ENCODE measurements at places on chromosomes 13 and 19.

DNA sequence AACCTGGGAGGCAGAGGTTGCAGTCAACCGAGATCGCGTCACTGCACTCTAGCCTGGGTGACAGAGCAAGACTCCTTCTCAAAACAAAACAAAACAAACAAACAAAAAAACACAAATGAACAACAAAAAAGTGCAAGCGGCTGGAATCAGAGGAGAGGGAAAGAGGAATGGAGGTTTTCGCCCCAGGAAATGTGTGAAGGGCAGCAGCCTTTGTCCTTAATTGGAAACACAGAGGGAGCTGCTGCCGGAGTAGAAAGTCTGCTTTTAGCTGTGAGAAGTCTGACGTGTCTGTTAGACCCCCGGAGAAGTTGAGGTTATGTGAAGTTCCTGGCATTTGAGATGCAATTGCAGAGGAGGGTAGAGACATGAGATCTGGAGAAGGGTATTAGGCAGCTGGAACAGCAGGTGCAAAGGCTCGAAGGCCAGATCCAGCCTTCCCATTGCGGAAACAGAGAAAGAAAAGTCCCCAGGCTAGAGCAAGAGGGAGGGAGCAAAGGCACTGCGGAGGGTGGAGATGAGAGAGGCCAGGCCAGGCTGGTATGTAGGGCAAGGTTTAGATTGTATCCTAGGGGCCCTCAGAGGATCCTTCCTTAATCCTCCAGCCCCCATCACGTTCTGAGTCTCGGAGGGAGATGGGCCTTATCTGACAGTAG is 473 bp downstream of the TMIGD2 start:
- no peak for DNase-seq

DNA sequence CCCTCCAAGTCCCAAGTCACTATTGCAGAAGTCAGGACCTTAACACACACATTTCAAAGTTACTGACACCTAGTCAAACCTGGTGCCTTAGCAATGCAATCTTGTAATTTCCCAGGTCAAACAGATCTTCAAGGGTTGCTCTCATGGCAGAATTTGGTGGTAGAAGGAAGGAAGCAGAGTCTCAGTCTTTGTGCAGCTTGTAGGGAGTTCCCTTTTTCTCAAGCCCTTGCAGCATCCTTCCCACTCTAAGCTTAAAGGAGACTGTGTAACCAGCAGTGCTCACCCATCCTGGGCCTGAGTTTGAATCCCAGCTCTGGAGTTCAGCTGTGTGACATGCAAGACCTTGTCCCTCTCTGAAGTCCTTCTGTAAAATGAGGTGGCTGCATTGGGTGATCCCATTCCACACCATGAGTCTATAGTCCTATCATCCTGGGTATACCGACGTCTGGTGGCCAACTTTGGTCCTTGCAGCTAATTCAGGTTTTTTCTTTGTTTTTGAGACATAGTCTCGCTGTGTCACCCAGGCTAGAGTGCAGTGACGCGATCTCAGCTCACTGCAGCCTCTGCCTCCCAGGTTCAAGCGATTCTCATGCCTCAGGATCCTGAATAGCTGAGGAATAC is 9.8 kb downstream of the SIGLEC10 start:
- no peak for DNase-seq

DNA sequence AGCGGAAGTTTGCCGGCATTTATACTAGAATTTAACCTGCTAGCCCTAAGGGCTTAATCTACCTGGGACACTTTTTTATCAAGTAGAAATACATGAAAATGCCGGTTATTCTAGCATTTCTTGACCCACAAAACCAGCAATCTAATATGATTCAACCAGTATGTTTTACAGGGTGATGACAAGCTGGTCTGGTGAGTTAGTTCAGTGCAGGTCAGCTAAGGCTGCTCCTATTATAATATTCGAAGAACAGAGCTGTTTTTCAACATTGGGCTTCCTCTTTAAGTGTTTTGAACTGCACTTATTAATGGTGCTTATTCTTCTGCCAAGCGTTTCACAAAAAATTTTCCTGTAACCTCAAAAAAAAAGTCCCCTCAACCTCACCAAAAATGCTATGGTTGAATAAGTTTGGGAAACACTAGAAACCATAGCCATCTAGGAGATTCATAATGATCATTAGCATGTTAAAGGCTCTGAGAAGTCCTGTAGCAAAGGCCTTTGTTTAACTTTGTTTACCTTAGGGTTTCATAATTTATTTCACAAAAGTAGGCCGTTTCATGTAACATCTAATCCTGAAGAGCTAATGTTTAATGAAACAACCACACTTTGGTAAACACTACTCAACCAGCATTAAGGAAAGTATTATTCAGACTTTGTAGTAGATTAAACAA is 526.6 kb downstream of the KLF12 start:
- no peak for DNase-seq

DNA sequence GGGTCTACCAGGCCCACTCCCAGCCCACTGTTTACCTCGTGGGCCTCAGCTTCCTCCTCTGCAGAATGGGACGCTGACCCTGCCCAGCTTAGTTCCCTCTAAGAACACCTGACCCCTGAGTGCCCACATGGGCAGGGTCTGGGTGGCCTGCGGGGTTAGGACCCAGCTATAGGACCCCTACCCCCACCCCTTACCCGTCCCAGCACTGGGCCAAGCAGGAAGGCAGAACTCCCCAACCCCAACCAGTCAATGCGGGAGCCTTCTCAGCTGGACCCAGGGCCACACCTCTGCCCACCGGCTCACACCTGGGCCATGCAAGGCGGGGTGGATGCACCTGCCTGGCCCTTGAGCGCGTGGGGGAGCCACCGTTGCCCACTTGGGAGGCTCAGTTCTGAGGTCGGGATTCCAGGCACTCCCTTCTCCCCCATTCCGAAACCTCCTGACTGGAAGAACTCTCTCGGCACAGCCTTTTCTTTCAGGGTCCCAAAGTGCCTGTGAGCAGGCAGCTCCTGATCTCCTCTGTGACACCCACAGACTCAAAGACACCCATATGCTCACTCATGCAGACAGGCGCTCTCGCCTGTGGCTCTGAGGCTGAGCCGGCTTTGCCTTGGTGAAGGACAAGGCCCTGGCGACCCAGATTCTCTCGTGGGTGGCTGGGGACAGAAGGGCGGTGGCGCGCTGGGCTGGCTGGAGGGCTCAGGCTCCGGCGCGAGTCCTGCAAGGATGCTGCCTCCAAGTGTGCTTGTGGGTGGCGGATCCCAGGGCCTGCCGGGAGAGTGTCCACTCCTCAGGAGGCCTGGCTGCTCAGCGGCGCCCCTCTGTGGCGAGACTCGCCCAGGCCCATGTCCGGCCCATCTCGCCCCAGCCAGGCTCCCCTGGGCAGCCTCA is 27.9 kb upstream of the PARP4 start:
- DNase-seq: no peak

DNA sequence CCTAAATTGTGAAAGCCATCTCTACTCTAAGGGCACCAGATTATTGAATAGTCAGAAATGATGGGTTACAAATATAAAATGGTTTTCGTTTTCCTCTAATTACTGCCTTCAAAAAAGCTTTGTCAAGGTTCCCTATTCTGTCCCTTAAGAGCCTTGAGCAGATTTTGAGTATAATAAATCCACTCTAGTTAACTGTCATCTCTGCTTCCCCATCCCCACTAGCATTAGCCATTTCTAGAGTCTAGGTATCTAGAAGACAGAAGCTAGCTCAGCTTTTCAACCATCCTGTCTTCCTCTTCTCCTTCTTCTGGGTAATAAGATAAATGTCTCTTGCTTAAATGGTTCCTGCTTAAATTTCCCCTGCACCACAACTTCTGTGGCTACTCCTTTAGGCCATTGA is 290.4 kb downstream of the DACH1 start:
- no peak for DNase-seq

- no peak for DNase-seq
Observed at GRCh38 chr13:43388282-43389034, 365.1 kb downstream of the DNAJC15 start.

DNA sequence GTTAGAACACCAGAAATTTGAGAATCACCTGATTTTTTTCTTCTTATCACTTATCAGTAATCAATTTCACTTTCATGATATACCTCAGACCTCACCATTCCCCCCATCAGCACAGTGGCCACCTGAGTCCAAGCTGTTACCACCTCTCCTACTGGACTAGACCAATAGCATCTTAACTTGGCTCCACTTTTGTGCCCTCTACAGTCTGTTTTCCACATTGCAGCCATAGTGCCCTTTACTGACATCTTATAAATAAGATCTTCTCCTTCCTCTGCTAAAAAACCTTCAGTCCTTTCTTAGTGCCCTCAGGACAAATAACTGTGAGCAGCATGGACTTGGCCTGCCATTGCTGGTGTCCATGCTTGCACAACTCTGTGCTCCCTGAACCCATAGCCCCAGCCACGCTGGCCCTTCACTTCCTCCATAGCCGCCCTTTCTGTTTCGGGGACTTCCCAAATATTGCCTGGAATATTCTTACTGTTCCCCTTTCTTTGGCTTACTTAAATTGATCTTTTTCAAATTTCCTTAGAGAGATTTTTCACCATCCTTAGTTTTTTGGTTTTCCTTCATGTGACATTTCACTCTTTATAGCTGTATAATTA is 380.8 kb downstream of the LMO7 start:
- no peak for DNase-seq

- no peak for DNase-seq
Observed at GRCh38 chr13:110512198-110512740, 49.3 kb downstream of the RAB20 start.

GRCh38 chr19:10568062-10568825 is 535 bp downstream of the CDKN2D start:
- no peak for DNase-seq

- peak; percentile 66 for DNase-seq
Observed at GRCh38 chr13:46622630-46623256, 69.8 kb downstream of the LRCH1 start.

DNA sequence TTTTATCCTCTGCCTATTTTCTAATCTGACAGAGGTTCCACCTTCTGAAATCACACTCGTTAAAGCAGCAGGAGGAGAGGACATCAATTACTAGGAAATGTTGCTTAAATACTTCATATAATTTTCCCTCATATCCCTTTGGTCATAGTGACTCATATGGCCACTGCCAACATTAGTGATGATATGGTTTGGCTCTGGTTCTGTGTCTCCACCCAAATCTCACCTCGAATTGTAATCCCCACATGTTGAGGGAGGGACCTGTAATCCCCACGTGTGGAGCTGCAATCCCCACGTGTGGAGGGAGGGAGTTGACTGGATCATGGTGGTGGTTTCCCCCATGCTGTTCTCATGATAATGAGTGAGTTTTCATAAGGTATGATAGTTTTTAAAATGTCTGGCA is 618.4 kb upstream of the SLITRK5 start:
- DNase-seq: no peak

DNA sequence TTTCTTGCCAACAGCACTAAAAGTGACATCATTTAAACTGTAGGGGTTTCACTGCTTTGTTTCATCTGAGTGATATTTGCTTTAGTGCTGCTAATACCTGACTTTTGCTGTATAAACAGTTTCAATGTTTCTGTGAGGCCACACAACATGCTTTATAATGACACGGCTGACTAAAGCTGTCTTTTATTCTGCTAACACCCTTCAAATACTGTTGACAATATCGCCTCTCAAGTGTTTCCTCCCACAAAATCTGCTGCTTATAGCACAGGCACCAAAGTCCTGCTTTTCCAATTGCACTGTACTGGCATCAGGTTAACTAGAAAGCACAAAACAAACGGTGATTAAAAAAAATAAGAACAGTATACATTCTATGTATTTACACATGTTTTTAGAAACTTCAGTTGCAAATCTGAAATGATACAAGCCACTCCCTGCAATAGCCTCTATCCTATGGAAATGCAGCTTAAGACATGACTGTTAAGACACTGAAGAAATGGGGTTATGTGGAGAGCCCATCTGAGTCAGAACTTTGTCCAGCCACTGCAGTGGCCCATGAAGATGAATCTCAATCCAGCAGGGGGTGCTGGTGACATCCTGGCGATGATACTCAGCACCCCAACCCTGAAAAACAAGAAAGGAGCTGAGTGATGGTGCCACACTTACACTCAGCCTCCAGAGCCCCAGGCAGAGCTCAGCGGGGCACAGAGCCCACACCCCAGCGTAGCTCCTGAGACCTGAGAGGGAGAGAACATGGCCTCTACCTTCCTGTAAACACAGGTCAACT is 29.4 kb downstream of the RFXAP start:
- peak; percentile 47 for DNase-seq

DNA sequence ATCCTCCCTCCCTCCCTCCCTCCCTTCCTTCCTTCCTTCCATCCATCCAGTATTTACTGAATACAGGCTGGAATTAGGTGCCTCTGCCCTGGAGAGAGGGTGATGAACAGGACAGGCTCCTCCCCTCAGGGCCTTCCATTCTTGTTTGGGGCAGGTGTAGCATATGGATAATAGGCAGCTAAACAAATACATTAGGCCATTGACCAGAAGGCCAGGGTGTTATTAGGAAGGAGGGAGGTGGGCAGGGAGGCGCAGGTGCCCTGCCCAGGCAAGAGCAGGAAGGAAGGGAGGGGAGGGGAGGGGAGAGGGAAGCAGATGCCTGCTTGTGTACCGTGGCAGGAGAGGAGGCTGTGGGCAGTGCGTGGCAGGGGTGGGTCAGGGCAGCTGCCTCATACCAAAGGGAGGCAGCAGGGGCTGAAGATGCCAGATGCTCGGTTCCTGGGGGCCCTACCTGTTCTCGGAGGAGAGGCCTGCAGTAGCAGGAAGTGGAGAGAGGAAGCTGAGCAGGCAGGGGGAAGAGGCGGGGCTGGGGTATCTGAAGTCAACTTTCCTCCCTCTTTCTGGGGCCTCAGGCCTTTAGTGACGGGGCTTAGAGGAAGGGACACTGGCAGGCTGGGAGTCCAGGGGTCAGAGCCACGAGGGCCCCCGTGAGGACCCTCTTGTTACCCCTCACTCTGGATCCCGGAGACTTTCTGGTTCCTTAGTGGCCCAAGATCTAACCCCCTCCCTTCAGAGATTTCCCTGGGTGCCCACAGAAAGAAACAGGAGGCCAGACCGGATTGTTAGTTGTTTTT is at the start of gene RINL:
Gene RINL (minus strand): TSS at position 495 of the 794 bp plus-strand sequence. CDS start 1,533 bp downstream, outside the sequence.
- DNase-seq: peak; percentile 91

Measured in NCI-H2081 (cell line).